ENCODE measurements at places on chromosomes 7 and 10.

DNA sequence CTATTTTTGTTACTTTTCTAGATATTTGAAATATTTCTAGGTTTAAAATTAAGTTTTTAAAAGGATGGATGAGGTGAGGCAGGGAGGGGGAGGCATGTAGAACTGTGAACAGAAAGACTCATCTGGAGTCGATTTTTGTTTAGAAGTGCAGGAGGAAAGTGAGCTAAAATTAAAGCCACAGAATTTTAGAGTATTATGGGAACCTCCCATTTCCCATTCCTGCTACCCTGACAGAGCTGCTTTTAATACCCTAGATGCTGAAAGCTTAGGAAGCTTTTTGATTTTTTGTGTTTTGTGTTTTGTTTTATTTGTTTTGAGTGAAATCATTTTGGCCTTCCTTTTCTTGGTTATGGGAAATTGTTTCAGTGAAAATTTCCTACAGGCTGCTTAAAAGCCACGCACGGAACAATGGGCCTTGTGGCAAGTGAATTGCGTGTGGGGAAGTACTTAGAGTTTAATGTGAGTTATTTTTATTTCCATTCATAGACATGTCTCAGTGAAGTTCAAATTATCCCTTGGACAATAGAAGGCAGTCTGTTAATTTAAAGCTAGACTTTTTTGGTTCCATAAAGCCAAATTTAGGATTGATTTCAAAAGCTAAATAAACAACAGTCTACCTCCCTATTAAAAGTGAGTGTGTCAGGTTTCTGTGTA, 102.0 kb upstream of the HDAC9 start:
- DNase-seq = no peak

DNA sequence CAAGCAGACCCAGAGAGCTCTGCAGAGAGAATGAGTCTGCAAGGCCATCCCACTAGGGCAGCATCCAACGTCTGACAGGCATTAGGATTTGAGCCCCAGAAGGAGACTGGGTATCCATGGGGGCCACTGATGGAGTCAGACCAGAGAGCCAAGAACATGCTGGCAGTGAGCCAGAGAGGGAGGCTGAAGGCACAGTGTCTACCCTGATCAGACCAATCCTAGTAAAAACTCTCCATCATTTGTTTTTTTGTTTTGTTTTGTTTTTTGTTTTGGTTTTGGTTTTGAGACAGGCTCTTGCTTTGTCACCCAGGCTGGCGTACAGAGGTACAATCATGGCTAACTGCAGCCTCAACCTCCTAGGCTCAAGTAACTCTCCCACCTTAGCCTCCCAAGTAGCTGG, 133.1 kb upstream of the LYZL2 start:
- DNase-seq = no peak

- DNase-seq = no peak
Measured at GRCh38 chr7:47314248-47314647, 267.7 kb downstream of the TNS3 start.

GRCh38 chr7:134428942-134429341, 30.0 kb downstream of the AKR1B1 start:
- no peak for DNase-seq

- no peak for DNase-seq
Measured at GRCh38 chr10:32971536-32972091, 13.6 kb upstream of the ITGB1 start.

DNA sequence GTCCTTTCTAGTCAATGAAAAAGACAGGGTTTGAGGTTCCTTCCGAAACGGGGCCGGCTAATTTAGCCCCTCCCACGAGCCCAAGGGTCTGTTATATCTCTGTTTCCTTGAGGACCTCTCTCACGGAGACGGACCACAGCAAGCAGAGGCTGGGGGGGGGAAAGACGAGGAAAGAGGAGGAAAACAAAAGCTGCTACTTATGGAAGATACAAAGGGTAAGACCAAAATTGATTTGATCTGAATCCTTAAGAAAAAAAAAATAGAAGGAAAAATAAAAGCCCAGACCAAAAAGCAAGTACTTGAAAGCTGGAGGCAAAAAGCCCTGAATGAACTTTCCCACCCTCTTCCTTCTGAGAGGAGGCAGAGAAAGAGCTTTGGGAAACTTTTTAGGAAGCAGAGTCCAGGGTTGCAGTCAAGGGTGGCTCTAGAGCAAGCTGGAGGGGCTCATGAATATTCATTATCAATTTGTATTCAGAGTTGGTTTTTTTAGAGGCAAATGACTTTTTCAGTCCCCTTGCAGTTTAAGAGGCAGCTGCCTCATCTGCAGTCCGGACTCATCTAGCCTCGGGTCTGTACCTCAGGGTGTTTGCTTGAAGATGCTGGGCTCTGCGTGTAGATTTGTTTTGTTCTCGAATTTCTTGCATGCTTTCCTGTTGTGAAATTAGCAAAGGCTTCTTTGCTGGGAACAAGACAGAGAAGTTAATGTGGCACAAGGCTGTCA, at the start of gene ENTPD1:
ENTPD1 (plus strand) TSS at position 123 of the 721 bp plus-strand sequence; CDS start at position 200, 77 bp downstream.
- peak; percentile 3 for DNase-seq

GRCh38 chr10:77131214-77131613, 506.4 kb downstream of the KCNMA1 start:
- DNase-seq = no peak

- DNase-seq = no peak
Measured at GRCh38 chr7:17401791-17402627, 103.6 kb downstream of the AHR start.

DNA sequence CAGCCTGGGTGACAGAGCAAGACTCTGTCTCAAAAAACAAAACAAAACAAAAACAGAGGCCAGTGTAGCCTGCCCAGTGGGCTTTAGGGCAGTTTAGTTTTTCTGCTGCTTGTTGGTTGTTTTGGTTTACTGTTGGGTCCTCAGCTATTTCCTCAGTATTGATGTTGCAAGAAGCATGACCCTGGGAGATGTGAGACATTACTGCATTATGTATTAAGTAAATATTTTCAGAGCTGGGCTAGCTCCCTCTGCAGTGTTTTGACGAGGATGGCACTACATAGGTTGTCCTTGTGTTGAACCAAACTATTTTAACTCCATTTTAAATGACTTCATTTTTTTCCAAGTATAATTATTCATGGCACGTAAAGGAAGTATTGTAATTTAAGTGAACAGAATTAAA, 4.8 kb downstream of the AKAP9 start:
- no peak for DNase-seq

- DNase-seq = no peak
Measured at GRCh38 chr7:85757348-85757747, 570.5 kb upstream of the SEMA3D start.

- no peak for DNase-seq
Measured at GRCh38 chr10:69400936-69401335, 15.8 kb downstream of the TACR2 start.

DNA sequence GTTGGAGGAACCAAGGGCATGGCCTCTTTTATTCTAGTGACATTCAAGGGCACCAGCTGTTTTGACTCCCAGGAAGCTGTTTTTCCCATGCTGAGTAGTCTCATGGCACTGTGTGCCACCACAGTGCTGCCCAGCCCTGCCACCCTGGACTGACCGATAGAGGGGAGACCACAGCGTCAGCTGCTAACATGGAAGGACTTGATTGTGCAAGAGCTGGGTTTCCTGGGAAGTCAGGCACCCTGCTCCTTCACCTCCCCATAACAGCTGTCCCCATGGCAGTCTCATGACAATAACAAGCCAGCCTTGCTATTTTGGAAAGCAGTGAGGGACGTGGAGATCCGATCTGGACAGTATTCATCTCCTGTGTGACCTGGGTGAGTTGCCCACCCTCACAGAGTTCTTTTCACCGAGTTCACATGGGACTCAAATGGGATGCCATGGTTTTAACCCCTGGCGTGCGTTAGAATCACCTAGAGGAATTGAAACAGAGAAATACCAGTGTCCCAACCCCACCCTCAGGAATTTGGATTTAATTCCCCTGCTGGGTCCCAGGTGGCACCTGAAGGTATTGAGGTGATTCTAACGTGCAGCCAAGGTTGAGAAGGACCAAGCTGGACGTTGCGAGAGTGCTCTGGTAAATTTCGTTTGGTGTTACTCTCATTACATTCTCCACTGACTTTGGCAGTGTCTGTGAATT, 174.8 kb downstream of the CELF2 start:
- no peak for DNase-seq

DNA sequence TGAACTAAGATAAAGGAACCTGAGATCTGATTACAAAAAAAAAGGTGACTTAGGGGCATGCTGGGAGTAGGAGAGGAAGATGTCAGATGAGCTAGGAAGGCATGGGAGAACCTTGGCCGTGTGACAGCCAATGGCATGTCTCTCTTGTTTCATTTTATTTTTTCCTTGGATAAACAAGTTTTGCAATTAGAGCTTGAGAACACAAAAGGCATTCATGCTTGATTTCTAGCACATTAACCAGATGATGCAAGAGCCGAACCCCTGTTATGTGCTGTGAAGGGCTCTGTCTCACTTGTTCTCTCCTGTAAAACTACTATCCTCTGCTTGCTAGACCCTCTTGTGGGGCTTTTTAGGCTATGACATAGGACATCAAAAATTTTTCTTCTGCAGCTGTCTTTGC, 134.3 kb upstream of the ASAH2 start:
- DNase-seq = no peak

DNA sequence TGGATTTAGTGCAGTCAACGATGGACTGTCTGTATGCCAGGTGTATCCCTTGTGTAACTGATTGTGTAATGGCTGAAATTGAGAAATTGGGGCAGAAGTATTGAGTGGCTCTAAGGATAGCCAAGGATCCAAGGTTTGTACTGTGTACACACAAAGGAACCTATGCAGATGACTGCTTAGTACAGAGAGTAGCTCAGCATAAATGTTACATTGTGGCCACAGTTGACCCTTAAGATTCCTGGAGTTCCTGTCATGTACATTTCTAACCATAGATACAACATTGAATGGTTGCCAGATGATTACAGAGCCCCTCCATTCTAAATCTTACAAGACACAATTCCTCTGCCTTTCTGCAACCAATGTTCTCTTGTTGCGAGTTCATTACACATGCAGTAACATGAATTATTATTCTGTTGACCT, 25.3 kb downstream of the CCDC126 start:
- DNase-seq = no peak

- DNase-seq = peak; percentile 49
Measured at GRCh38 chr10:86376852-86377796, 10.5 kb upstream of the GRID1 start.

DNA sequence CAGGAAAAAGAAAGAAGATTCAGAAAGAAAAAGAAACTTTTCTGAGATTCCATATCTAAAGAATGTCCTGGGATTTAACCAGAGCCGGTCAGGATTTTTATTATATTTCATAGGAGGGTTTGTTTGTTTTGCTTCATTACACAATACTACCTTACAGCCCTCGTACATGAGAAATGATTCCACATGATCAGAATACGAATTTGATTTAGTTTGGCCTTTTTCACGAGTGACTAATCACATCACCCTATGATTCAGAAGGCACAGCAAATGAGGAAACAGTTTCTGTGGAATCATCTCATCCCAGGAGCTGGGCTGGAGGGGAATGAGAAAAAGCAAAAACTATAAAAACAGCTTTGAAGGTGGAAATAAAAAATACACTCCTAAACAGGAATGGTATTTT, 54.7 kb upstream of the VWC2 start:
- DNase-seq = no peak

- no peak for DNase-seq
Measured at GRCh38 chr7:19121977-19122588, 4.6 kb upstream of the TWIST1 start.

- no peak for DNase-seq
Measured at GRCh38 chr7:101870361-101871062, 53.1 kb downstream of the CUX1 start.

DNA sequence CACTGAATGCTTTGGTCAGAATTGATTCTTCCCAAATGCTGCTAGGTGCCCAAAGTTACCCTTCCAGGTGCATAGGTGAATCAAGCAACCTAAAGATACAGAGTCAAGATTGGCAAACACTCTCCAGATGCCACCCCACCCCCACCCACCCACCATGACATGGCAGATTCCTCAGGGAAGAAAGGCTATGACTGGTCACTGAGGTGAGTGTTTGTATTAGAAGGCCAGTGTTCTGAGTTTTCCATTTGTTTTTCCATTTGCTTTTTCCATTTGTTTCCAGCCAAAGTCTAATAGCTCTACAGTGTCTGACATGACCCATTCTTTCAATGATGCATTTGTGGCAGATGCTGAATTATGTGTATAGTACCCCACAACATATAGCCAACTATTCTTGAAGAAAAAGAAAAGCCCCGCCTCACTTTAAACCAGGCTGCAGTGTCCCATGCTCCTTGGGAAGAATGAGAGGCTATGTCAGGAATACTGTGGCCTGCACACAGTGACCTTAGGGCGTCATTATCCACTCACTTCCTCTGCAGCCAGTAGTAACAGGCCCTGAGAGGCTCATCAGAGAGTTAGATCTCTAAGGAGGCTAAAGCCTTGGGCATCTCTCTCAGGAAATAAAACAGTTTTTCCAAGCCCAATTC, 16.1 kb upstream of the HIBADH start:
- no peak for DNase-seq

DNA sequence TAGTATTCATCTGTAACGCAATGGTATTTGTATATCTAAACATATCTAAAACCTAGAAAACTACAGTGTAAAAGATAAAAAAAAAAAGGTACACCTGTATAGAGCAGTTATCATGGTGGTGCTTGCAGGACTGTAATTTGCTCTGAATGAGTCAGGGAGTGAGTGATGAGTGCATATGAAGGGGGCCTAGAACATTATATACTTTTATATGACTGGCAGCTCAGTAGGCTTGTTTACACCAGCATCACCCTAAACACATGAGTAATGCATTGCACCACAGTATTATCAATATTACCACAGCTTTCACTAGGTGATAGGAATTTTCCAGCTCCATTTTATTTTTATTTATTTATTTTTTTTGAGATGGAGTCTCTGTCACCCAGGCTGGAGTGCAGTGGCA, 40.8 kb downstream of the TRIM24 start:
- no peak for DNase-seq

- DNase-seq = no peak
Measured at GRCh38 chr7:47931005-47932004, 17.0 kb downstream of the PKD1L1 start.

GRCh38 chr10:2222631-2223030, 485.3 kb upstream of the ADARB2 start:
- DNase-seq = no peak

DNA sequence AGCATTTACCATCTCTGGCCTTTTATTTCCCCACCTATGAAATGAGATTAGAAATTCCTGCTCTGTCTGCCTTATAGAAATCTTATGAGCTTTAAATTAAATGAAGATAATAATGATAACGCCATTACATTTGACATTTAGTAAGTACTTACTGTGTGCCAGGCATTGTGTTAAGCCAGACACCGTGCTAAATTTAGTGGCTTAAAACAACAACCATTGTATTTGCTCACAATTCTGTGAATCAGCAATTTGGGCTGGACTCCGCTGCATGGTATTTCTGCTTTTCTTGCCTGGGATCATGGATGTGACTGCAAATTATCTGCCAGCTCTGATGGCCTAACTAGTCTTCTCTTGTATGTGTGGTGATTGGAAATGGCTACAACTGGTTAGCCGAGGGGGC, 56.4 kb upstream of the CCDC6 start:
- no peak for DNase-seq

- DNase-seq = no peak
Measured at GRCh38 chr10:34538281-34538829, 276.7 kb downstream of the PARD3 start.

Measured in substantia nigra (tissue), 51 donors.